ENCODE measurements at places on chromosomes 13 and 19.

DNA sequence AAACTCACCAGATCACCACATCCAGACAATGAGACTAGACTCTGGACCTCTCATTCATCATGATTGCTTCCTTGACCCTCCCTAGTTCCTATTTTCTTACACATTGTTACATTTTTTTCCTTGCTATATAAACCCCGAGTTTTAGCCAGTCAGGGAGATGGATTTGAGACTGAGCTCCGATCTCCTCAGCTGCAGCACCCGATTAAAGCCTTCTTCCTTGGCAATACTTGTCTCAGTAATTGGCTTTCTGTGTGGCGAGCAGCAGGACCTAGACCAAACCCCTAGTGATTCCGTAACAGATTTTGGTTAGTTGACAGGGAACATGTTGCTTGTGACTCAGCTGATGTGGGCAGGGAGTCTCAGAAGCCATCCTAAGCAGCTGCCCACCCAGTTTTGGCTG, 44.0 kb downstream of the SUCLA2 start:
- no peak for DNase-seq

GRCh38 chr13:23678795-23679194, 108.6 kb downstream of the TNFRSF19 start:
- no peak for DNase-seq

- no peak for DNase-seq
Observed at GRCh38 chr13:36520111-36520510, 87.8 kb downstream of the CCNA1 start.

DNA sequence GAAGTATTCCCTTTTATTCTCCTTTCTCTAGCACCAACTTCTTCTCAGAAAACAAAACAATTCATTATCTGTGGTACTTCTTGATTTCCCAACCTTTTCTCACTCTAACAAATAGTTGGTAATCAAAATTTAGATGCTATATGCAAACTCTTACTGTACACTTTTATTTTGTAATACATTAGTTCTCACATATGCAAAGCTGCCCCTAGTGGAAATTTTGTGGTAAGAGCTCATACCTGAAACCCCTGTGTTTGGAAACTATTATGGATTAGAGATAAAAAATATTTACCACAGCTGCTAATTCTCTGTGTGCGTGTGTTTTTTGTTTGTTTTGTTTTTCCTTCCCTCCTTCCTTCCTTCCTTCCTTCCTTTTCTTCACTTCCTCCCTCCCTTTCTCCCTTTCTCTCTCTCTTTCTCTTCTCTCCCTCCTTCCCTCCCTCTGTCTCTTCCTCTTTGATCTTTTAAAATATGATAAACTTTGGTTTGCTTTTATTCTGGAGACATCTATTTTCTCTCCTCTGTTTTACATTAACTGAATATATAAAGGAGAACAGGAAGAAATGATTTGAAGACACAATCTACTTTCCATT, 537.4 kb downstream of the SLITRK6 start:
- peak; percentile 18 for DNase-seq

DNA sequence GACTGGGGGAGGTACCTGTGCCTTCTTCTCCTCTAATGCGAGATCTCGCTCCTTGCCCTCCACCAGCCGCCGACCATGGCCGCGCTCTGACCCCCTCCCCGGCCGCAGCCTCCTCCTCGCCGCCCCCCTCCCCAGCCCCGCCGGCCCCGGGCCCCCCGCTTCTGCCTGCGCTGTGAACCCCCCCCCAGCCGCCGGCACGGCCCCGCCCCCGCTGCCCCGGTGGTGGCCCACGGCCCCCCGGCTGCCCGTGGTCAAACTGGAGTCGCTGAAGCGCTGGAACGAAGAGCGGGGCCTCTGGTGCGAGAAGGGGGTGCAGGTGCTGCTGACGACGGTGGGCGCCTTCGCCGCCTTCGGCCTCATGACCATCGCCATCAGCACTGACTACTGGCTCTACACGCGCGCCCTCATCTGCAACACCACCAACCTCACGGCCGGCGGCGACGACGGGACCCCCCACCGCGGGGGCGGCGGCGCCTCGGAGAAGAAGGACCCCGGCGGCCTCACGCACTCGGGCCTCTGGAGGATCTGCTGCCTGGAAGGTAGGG, at the start of gene CACNG8:
CACNG8 (plus strand) TSS at position 51 of the 545 bp plus-strand sequence.
- DNase-seq, result no peak

- no peak for DNase-seq
Observed at GRCh38 chr13:41428155-41428554, 29.2 kb upstream of the RGCC start.

Measured in EL (cell line).